Stimulated activated CD8-positive, alpha-beta memory T cell treated with anti-CD3 and anti-CD28 coated beads, Interleukin-7, amount 100 ng/mL, for 1 hour (primary cell): ENCODE measurements at places on chromosomes 2 and 18.

DNA sequence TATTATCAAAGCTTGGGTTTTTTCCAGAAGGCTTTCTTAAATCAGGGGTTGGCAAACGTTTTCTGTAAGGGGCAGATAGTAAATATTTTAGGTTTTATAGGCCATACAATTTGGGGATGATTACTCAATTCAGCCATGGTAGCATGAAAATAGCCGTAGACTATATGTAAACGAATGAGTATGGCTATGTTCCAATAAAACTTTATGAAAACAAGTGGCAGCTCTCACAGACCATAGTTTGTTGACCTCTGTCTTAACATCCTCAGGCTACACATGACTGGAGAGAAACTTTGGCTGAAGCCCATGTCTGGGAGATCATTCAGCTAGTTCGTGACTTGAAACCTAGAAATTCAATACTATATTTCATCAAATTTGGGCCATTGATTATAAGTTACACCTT, 30.2 kb downstream of the UGP2 start:
- DNase-seq: no peak

DNA sequence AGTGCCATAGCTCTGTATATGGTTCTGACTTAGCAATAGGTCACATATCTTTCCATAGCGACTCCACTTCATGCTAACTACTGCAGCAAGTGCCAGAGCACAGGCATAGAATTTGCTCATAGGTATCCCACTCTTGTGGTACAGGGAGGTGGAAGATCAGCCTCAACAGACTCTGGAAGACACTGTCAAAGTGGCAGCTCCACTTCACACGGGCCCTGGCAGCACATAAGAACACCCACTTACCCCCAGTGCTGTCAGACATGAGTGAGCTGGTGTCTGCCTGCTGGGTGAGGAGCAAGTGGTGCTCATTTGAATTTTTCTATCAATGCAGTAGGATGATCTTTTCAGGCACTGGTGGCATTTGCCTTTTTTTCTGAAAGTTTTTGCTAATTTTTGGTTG, 48.6 kb downstream of the BCL2L11 start:
- DNase-seq: no peak

GRCh38 chr2:12271589-12271984, 445.1 kb upstream of the TRIB2 start:
- no peak for DNase-seq

- DNase-seq: no peak
These were observed 64.2 kb downstream of the TRIP12 start for GRCh38 chr2:229857634-229858033.

DNA sequence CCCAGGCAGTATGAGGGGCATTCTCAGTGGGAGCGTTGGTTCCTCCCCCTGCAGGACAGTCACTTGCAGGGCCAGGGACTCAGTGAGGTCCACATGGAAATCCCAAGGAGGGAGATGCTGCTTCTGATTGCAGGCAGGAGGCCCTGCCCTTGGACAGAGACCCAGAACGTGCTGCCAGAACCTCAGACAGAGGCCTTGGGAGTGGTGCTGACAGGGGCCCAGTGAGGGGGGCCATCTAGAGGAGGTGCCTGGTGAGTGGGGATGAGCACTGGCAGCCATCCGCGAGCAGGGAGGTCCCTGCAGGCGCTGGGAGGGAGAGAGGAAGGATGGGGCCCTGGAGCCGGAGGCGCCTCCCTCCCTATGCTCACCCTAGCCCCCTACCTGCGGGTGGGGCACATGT, 133.1 kb downstream of the DYSF start:
- DNase-seq: no peak

DNA sequence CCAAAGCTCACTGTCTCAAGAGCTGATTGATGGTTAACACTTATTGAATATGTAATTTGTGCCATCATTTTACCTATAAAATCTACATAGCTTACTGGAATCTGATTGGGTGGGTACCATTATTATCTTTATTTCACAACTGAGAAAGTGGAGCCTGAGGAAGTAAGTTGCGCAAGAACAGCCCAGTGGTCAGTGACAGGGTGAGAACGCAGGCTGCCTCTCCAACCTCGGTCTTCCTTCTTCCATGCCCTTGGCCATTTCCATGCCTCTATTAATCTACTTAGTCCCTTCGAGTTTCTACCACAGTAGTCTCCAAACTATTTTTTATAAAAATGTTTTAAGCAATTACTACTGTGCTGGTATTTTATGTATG, 390.9 kb upstream of the VWC2L start:
- DNase-seq: no peak

GRCh38 chr2:1886405-1886992, 142.2 kb upstream of the PXDN start:
- no peak for DNase-seq

DNA sequence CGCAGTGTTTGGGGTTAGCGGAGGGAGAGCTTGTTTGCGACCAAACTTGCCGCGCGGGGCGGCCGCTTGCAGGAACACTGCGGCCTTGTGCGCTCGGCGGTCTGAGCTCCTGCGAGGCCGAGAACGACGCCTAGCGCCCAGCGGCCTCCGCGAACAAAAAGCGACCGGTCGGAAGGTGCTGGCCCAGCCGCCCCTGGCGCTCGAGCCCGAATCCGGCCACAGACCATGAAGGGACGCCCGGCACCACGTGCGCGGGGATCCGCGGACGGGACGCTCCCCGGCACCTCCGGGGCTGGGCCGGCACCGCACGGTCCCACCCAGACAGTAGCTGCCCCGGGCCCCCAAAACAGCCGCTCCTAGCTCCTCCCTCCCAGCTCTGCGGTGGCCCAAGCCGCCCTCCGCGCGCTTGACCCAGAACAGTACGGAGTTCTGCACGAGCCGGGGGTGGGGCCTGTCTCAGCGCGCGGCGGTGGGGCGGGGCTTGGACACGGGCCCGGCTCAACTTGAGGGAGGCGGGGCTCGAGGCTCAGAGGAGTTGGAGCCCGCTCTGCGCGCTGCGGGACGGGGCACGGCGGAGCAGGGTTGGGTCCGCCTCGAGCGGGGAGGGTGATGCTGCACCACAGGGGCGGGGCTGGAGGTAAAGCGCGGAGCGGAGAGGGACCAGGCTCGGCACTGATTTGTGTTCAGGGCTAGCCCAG, 664 bp upstream of the IMPA2 start:
- DNase-seq: peak; percentile 87

DNA sequence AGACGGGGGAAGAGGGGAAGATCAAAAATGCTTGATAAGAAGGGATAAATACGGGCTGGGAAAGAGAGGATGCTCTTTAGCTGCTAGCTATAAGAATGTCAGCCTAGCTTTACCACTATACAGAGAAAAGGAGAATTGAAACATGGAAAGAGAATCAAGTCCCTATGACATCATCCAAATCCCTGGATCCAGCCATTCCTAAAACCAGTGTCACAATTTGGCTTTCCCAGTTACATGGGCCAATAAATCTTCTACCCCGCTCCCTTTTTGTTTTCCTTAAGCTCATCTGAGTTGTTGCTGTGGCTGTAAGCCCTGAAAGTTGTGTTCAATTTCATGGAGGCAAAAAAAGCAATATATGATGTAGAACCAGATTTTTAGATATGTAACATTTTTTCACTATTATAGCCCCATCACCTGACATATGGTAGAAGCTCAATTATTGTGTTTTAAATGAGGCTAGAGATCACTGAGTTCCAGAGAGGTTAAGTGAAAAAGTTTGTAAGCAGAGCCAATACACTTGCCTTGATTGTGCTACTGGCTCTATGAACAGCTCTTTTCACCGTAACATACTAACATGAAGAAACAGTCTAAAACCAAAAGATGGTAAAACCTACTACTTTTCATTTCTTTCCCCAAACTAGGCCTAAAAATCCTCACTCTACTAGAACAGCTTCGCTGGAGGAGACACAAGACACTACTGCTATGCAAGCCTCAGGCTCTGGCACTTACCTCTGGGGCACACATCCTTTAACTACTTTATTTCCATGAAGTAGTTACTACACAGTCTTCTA, 4.3 kb downstream of the HNRNPLL start:
- DNase-seq: no peak
